ENCODE measurements at places on chromosomes 7 and 10.

- no peak for DNase-seq
These were observed 79.8 kb upstream of the PTN start for GRCh38 chr7:137423321-137423720.

GRCh38 chr10:30172091-30172490 is 112.7 kb upstream of the JCAD start:
- no peak for DNase-seq

GRCh38 chr7:552868-553635 is 33.4 kb upstream of the PDGFA start:
- no peak for DNase-seq

DNA sequence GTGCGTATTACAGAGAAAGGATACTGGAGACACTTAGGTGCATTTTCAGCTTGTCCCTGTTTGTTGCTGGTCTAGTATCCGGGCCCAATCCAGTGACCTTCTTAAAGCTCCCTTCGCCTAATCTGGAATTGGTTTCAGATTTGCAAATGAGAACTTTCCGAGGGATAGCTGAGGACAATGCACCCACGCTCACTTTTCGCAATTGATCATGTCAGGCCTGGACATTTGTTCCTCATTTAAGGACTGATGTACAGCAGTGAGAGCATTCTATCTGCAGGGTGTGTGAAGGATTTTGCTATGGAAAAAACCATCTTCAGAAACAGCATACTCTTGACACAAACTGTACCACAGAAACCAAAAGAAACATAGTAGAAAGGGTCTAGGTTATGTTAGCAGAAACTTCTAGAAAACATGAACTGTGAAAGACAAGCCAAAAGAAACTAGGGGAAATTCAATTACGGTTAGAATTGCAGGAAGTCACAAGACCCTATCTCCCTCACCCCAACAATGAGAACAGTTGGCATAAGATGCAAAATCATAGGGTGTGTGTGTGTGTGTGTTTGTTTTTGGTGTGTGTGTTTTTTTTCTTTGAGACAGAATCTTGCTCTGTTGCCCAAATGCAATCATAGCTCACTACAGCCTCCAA is 331.1 kb downstream of the CALN1 start:
- DNase-seq = no peak

DNA sequence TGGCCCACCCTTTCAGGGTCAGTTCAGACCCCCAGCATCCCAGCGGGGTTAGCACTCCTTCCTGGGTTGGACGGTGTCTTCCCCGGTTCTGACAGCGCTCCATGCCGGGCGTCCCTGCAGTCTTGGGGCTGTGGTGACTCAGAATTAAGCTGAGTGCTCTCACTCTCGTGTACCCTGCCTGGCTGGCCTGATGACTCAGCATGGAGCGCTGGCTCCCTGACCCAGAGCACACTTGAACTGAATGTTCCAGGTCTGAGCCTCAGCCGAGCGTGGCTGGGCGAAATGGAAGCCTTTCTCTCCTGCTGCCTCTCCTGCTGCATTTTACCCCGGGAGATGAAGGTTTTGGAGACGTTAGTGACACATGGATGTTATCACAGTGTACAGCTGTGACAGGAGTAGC is 7.1 kb downstream of the BAG3 start:
- no peak for DNase-seq

DNA sequence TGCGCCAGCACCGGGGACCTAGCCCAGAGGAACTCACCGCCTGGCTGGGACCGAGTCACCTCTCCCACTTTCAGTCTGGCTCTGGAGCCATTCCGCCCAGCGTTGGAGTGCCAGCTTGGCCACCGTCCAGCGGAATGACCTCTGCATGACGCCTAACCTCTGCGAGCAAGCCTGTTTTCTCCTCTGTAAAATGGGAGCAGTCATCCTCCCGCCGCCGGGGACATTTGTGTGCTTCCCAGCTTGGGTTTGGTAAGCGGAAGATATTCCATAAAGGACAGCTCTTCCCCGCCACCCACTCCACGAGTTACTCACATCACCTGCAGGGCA is 1.3 kb upstream of the ZCCHC24 start:
- no peak for DNase-seq

DNA sequence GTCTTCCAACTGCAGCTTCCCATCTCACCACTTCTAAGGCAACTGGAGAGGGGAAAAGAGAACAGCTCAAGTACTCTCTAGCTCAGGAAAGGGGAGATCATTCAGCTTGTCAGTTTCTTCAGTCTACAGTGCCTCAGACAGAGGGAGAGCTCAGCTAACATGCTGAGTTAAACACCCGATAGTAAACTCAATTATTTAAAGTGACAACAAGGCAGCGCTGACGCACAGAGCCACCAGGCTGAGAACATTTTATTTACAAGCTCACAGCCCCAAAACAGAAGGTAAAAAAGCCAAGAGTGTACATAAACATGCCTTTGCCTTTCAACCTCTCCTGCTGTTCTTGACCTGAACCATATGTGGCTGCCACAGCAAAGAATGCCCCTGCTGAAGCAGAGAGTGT is 10.1 kb upstream of the CUZD1 start:
- DNase-seq = no peak

DNA sequence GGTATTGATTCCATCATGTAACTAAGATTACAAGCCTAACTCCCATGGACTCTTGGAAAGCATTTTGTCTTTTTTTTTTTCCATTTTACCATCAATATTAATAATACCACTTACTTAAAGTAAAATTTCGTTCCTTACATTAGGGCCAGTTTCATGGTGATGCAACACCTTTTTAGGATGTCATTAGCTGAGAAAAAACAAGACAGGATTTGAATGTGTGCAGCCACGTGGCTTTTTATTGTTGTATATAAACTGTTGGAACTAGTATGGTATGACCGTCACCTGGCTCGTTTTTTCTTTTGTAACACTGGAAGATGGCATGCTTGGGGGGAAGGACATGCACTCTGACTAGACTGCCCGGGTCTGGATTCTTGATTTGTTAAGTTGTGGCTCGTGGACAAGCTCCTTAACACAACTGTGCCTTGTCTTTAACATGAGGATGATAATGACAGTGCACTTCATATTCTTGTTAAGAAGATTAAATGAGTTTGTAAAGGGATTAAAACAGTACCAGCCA is 42.1 kb downstream of the ARHGAP21 start:
- DNase-seq = no peak

DNA sequence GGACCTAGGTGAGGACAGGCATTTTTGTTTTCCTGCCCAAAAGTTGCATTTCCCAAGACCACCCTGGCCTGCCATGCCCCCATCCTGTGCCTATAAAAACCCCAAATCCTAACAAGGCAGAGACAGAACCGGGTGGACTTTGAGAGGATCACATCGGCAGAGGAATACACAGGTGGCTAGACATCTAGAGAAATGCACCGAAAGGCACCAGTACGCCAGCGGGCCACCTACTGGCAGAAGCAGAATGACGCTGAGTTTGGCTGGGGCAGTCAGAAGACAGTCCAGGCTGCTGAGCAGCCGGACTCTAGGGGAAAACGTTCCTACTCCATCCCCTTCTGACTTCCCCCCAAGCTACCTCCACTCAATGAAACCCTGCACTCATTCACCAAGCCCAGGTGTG is 2.8 kb downstream of the AKR1C4 start:
- DNase-seq = no peak

DNA sequence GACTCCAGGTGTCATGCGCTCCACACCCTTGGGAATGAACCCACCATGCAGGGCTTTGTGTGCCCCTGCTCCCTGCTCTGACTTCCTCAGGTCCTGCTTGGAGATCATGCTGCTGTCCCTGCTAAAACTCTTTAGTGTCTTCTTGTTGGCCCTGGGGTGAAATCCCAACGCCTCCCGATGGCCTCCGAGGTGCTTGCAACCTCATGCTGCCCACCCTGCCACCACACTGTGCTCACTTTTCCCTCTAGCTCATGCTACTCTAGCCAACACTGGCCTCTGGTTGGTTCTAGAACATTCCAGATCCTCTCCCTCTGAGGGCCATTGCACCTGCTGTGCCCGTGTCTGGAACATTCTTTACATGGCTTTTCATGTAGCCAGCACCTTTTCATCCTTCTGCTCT is 227.7 kb downstream of the ADAM12 start:
- no peak for DNase-seq

DNA sequence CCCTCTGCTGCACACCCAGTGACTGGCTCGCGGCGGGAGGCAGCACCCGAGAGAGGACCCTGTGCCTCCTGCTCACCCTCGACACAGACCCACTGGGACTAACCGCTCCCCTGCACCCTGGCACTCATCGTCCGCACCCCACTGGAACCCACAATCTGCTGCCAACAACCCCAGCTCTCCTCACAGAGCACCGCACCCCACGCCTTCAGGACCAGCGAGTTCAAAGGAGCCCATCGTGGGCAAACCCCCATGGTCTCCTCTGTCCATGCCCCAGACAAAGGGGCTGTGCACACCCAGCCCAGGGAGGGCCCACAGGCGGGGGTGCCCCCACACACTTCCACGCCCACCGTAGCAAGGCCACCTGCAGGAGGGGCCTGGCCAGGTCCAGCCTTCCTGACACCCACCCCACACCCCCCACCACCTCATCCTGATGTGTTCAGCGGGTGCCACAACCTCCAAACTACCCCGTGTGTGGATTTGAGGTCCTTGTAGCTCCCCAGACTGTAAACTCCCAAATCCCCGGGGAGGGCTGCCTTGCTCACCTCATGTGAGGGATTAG is 14.0 kb downstream of the RASGEF1A start:
- DNase-seq = no peak

DNA sequence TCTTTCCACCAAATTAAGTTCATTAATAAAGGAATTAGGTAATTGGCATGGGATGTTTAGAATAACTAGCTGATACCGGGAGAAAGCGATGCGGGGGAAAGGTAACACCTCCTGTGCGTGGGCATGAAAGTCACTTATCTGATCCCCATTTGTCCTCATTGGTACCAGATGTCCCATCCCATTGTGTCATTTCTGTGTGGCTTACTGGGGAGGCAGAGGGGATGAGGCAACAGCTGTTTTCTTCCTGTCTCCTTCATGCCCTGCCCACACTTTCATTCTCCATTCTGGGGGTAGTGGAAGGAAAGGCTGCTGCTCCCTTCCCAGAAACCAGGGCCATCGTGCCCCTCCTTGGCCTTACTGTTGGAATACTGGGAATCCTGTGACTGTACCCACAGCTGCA is 27.1 kb downstream of the EEPD1 start:
- no peak for DNase-seq

GRCh38 chr7:70027867-70028266 is 429.6 kb downstream of the AUTS2 start:
- DNase-seq = no peak

DNA sequence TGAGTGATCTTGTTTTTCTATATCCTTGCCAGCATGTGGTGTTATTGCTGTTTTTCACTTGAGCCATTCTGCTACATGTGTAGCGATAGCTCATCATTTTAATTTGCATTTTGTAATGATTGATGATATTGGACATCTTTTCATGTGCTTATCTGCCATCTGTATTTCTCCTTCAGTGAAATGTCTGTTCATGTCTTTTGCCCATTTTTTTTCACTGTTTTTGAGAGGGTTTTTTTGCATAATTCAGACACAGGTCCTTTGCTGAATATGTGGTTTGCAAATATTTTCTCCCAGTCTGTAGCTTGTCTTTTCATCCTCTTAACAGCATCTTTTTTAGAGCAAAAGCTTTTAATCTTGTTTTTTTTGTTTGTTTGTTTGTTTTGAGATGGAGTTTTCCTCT is 3.7 kb upstream of the PMPCB start:
- no peak for DNase-seq

GRCh38 chr10:36703179-36703578 is 422.2 kb upstream of the ANKRD30A start:
- DNase-seq = no peak

- DNase-seq = no peak
These were observed 83.3 kb downstream of the VWDE start for GRCh38 chr7:12320241-12320986.

DNA sequence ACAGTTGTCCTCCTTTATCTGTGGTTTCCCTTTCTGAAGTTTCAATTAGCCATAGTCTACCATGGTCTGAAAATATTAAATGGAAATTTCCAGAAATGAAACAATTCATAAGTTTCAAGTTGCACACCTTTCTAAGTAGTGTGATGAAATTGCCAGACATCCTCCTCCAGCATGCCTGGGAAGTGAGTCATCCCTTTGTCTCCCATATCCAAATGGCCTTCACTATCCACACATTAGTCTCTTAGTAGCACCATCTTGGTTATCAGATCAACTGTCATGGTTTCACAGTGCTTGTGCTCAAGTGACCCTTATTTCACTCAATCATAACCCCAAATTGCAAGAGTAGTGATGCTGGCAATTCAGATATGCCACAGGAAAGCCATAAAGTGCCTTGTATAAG is 83.4 kb upstream of the PPP1R9A start:
- no peak for DNase-seq

GRCh38 chr7:47045207-47046051 is 536.5 kb downstream of the TNS3 start:
- no peak for DNase-seq

DNA sequence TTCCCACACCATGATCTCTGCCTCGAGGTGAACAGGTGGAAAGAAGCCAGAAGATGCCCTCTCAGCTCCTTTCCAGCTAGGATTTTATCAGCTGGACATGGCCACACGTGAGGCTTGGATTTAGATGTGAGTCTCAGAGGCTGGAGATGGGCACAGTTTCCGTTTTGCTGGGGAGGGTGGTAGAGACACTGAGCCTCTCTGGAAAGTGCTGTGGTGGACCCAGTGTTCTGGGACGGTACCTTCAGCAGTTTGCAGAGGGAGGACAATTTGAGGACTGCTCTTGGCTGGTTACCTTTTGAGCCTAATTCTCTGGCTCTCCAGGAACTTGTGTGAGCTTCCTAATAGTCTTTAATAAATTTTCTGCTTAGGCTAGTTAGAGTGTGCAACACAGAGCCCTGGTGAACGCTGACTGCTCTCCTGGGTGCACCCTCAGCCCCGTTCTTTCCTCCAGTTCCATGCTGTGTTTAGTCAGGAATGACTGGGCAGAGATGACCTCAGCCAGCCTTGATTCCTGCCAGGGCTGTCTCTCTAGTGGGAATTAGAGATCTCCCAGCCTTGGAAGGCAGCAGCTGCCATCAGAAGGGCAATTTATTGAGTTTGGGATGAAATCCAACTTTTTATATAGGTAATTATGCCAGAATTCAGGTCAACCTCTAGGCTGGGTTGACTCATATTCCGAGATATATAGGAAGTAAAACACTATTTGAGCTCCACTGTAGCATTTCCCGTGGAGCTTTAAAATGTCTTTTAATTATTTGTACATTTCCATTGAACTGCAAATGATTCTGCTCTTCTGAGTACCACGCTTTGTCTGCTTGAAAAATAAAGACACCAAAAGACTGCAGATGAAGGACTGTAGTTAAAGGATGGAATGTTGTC is 103.9 kb downstream of the GATA3 start:
- DNase-seq = no peak

DNA sequence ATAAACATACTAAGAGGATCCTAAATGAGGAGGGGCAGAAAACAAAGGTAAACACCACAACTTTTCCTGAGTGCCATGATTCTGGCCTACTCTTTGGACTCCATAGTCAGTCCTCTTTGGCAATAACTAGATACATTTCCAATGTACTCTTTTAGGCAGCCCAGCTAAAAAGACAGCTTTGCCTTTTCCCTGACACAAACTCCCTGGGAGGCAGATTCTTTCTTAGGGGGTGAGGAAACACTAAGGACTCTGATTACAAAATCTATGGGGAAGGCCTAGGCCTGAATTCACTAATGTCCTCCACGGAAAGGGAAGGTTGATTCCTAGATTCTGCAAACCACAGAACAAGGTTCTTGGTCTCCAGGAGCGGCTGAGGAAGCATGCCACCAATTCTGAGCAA is 25.8 kb downstream of the FBXW4 start:
- DNase-seq = no peak

- peak; percentile 39 for DNase-seq
These were observed 9.2 kb downstream of the NUP42 start for GRCh38 chr7:23191022-23191421.
